ENCODE measurements at places on chromosomes 7 and 10.

DNA sequence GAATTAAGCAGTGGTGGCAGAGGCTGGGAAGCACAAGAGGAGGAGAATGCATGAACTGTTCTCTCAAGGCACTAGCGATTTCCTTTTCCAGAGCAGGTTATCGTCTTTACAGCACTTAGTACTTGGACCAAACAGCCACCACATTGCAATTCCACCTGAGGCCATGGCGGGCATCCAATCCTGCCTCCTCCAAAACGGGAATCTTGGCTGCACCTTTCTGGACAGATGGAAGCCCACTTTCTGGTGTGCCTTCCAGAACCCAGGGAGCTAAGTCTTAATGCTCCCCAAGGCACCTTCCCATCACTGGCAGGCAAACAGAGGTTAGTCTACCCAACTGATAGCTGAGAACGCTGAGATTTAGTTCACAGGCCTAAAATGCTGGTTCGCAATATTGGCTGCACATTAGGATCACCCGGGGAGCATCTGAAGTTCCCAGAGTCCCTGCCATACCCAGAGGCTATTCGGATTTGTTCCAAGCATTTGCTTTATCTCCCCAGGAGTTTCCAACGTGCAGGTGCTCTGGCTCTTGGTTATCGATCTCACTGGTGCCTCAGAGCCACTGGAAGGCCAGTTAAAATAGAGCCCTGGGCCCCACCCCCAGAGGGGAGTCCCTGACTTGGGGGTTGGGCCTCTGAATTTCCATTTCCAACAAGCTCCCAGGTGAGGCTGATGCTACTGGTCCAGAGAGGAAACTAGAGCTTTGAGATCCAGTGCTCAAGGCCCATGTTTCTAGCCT, 62.2 kb downstream of the KCNMA1 start:
- no peak for DNase-seq

GRCh38 chr10:52652431-52653262, 119.9 kb downstream of the MBL2 start:
- DNase-seq = peak; percentile 62

DNA sequence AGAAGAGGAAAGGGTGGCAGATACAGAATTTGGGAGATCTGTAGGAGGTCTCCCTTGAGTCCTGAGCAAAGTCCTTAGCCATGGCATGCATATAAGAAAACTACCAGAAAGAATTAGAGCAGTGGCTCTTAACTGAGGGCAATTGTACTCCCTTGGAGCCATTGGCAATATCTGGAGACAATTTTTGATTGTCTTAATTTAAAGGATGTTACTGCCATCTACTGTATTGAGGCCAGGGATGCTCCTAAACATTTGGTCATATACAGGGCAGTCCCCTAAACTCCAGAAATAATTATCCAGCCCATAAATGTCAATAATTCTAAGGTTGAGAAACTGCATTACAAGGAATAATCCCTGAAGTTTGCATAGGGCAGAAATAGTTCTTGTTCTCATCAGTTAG, 136.4 kb upstream of the ODAD2 start:
- no peak for DNase-seq

GRCh38 chr10:56895306-56895705, 534.2 kb upstream of the ZWINT start:
- no peak for DNase-seq

DNA sequence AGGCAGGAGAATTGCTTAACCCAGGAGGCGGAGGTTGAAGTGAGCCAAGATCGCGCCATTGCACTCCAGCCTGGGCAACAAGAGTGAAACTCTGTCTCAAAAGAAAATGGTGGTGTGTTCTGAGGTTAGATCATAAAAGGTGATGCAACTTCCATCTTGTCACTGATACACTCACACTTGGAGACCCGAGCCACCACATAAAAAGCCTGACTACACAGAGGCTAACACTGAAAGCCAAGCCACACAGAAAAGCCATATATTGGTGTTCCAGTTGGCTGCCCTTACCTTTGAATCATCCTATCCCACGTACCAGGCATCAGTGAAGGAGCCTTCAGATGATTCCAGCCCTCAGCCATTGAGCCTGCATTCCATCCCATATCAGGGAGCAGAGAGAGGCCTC, 4.0 kb downstream of the MORN4 start:
- no peak for DNase-seq

GRCh38 chr7:151351027-151351426, 9.4 kb downstream of the NUB1 start:
- DNase-seq = peak; percentile 38

DNA sequence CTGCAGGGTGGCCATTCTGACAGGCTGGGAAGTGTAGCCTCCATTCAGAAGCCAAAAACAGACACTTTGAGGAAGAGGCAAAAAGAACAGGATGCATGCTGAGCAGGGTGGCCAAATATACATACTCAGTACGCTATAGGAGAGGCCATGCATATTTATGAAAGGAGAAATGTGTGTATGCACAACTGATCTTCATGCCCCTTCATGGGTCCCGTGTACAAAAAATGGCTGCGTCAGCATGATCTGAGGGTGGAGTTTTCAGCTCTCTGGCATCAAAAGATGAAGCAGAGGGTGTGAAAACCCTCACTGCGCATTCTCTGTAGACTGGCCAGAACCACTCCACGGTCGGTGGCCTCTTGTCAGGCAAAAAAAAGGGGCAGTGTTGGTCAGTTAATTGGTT, 35.5 kb upstream of the OIT3 start:
- DNase-seq = no peak

Measured in common myeloid progenitor, CD34-positive (primary cell).